ENCODE measurements at places on chromosomes 4 and X.

DNA sequence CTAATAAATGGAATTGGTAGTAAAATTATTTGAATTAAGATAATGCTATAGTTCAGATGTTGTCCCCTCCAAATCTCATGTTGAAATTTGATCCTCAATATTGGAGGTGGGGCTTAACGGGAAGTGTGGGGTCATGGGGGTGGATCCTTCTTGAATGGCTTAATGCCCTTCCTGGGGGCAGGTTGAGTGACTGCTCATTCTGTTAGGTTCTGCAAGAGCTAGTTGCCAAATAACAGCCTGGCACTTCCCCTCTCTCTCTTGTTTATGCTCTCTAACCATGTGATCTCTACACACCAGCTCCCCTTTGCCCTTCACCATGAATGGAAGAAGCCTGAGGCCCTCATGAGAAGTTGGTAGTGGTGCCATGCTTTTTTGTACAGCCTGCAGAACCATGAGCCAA, 724.8 kb upstream of the FTHL17 start:
- DNase-seq: no peak

DNA sequence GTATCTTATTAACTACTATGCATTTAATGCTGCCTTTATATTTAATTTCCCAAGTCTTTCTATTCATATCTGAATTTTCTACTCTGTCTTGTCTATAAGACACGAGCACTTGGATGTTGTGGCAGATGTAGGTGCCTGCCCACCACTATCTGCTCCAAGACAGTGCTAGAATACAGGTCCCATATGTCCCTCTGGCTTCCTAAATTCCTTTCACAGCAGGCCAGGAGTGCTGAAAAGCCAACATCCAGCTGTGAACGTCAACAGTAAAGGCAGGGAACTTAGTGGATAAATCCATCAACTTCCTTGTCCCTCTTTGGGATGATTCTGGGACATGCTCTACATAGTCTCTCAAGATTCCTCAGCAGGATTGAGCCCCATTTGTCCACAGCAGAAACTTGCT, 245.1 kb upstream of the ETNPPL start:
- DNase-seq: no peak

- no peak for DNase-seq
These were observed 128.0 kb downstream of the ANAPC4 start for GRCh38 chr4:25504932-25505636.

- no peak for DNase-seq
These were observed 167.8 kb downstream of the CFAP47 start for GRCh38 chrX:36087366-36087765.

DNA sequence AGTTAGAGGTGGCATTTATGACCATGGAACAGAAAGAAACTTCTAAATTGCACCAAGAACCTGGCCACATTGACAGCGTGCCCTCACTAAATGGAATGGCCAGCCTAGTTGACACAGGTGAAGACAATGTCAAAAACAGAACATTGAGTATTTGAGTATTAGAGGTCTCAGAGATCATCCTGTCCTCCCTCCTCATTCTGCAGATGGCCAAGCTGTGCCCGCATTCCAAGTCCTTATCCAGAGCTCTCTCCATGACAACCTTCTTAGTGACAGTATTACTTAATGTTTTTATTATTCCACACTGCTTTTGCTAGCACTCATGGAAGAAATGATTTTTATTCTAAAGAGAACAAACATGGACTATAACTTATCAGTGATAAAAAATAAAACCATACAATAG, 9.9 kb upstream of the CCDC110 start:
- no peak for DNase-seq

DNA sequence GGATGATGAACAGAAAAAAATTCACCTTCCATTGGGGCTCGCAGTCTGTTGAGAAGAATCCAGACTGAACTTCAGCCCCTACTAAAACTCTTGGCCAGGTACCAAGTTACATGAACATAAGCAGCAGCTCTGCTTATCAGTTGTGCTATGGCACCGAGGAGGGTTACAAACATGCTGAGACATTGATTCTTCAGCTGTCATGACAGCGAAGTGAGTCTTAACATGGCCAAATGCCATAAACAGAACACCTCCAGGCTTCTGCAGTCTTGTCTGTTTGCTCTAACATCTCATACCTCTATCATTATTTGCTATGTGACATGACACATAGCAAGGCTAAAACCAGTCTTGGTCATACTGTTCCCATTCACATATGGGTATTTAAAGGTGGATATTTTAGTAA, 521.5 kb downstream of the GRID2 start:
- no peak for DNase-seq

Data from fibroblast of the conjunctiva (primary cell).